Activated T-cell treated with anti-CD3 and anti-CD28 coated beads for 24 hours (primary cell): ENCODE measurements at places on chromosomes 16 and 17.
A peak's percentile ranks its signal among the peaks of the same experiment; 100 is the strongest.

DNA sequence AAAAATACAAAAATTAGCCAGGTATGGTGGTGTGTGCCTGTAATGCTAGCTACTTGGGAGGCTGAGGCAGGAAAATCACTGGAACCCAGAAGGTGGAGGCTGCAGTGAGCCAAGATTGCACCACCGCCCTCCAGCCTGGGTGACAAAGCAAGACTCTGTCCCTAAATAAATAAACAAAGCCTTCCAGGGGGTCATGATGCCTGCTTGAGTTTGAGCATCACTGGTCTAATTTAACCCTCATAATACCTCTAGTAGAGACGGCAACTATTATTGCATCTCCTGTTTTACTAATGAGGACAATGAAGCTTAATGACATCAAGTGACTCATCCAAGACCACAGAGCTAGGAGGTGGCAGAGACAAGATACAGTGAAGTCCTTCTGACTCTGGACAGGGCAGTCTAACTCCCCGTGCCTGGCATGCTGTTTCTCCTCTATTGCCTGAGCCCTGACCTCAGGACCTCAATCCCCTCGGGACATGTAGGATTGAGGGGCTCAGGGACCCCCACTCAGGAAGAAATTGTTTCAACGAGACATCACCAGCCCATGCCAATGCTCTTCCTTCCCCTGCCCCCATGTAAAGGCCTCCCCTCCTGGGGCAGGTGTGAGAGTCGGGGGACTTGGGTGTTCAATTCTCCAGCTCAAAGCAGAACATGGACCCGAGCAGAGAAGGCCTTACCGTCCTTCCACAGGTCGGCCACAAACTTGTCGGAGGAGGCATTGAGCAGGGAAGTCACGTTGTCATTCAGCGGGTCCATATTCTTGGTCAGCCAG, 102.9 kb downstream of the NDE1 start:
- DNase-seq, result no peak

- peak; percentile 73 for DNase-seq
Observed at GRCh38 chr17:37047631-37048104, 98.9 kb downstream of the AATF start.

- DNase-seq, result no peak
Observed at GRCh38 chr17:17540278-17540906, 44.2 kb upstream of the RASD1 start.

GRCh38 chr17:39939588-39940419, 12.3 kb downstream of the LRRC3C start:
- peak; percentile 31 for DNase-seq
